Substantia nigra (tissue), 51 donors: ENCODE measurements at places on chromosomes 16 and 17.

GRCh38 chr17:5877948-5878347 is 192.2 kb upstream of the WSCD1 start:
- DNase-seq = peak; percentile 65

- DNase-seq = peak; percentile 38
These were observed 9.5 kb downstream of the MRPL27 start for GRCh38 chr17:50363217-50364060.

DNA sequence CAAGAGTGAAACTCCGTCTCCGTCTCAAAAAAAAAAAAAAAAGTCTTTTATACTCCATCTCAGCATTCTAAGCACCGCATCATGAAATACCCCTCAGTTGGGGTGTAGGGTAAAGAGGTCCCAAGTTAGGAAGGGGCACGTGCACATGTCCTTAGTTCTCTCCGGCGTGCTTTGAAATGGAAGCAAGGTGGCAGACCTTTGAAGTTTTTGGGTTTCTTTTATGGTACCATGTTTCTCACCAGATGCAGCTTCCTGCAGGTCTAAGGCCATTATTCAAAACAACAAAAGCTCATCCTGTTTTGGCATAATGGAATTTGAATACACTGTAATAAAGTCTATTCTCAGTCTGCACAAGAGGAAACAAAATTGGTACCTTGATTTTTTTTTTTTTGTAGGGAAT is 9.6 kb downstream of the EMC8 start:
- DNase-seq = no peak

DNA sequence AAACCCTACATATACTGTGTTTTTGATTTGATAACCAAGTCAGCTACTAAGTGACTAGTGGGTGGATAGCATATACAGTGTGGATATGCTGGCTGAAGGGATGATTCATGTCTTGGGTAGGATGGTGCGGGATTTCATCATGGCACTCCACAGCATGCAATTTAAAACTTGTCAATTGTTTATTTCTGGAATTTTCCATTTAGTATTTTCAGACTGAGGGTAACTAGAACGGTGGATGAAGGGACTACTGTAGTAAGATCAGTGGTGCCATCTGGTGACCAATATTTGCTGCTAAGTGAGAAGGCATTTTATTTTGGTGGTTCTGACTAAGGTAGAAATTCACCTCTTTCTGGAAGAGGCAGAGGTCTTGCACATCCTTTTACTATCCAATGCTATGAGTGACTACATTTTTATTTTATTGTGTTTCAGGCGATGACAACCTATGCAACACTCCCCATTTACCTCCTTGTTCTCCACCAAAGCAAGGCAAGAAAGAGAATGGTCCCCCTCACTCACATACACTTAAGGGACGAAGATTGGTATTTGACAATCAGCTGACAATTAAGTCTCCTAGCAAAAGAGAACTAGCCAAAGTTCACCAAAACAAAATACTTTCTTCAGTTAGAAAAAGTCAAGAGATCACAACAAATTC is 3.1 kb downstream of the CDC6 start:
- DNase-seq = peak; percentile 3

- no peak for DNase-seq
These were observed at the start of gene TEX14 for GRCh38 chr17:58691701-58692238. TSS of gene TEX14 (minus strand) at chr17:58692045. CDS start at chr17:58652001, 40,044 bp downstream.

GRCh38 chr17:2852729-2853282 is 56.6 kb downstream of the RAP1GAP2 start:
- no peak for DNase-seq

GRCh38 chr17:76166168-76166567 is 25.1 kb upstream of the FOXJ1 start:
- DNase-seq = no peak

GRCh38 chr17:33858121-33858520 is 397.0 kb upstream of the CCL2 start:
- DNase-seq = no peak

DNA sequence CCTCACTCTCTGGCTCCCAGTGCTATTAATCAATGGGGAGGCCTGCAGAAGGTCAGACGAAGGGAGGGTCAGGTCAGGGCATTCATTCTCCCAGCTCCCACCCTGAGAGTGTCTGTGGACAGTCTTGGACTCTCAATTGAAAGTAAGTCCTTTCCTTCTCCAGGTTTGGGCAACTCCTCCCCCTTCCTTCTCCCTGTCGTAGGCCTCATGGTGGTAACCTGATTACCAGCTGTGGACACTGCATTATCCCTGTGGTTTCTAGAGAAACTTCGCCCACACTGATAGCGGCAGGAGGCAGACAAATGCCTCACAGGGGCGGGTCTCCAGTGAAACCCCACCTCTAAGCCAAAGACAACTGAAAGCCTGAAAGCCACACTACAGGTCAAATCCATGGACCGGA is 57.7 kb upstream of the SLC25A19 start:
- no peak for DNase-seq

DNA sequence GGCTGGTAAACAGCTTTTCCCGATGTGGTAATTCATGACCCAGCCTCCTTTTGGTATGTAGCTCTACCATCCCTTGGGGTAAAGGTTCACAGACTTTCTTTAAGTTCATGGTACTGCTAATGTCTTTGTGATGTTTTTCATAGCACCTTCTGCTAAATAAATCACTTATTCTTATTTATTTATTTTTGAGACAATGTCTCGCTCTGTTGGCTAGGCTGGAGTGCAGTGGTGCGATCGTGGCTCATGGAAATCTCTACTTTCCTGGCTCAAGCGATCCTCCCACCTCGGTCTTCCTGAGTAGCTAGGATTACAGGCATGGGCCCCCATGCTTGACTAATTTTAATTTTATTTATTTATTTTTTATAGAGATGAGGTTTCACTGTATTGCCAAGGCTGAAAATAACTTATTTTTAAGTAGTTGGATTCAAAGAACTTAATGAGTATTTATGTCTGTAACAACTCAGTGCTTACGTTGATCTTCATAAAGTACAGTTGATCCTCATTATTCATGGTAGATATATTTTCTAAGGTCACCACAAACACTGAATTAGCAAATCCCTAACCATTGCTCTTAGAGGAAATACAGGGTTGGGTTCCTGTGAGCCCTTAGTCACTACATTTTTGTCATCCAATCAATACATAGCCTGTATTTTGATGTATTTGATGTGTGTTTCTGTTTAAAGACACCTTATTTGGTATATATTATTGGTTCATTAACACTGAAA is 97.1 kb downstream of the SHISA9 start:
- DNase-seq = no peak

DNA sequence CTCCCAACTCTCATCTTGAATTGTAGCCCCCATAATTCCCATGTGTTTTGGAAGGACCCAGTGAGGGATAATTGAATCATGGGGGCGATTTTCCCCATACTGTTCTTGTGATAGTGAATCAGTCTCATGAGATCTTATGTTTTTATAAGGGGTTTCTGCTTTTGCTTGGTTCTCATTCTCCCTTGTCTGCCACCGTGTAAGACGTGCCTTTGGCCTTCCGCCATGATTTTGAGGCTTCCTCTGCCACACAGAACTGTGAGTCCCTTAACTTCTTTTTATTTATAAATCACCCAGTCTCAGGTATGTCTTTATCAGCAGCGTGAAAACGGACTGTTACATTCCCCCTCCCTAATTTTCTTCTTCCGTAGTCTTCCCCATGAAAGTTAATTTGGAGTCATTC is 124.0 kb downstream of the ABCA8 start:
- no peak for DNase-seq

GRCh38 chr17:78086740-78087139 is 41.8 kb downstream of the TMC6 start:
- DNase-seq = no peak

DNA sequence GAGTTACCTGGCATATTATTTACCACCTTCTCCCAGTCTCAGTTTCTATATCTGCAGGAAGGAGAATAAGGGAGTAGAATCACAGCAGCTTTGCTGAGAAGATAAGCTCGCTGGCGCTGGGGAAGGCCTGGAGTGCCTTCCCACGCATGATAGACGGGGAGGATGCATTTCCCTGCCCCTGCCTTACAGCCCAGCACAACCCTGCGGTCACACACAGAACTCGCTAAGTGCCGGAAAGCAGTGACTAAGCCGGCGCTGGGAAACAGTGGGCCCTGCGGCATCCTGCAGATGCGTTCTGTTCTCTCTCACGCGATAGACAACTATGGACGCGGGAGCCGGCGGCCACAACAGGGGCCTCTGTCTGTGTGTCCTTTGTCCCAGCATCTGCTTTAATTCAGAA is 4.8 kb downstream of the CA5A start:
- no peak for DNase-seq

GRCh38 chr16:27289669-27290068 is 21.1 kb upstream of the NSMCE1 start:
- no peak for DNase-seq

- DNase-seq = no peak
These were observed 9.4 kb upstream of the MYL4 start for GRCh38 chr17:47199627-47200324.

DNA sequence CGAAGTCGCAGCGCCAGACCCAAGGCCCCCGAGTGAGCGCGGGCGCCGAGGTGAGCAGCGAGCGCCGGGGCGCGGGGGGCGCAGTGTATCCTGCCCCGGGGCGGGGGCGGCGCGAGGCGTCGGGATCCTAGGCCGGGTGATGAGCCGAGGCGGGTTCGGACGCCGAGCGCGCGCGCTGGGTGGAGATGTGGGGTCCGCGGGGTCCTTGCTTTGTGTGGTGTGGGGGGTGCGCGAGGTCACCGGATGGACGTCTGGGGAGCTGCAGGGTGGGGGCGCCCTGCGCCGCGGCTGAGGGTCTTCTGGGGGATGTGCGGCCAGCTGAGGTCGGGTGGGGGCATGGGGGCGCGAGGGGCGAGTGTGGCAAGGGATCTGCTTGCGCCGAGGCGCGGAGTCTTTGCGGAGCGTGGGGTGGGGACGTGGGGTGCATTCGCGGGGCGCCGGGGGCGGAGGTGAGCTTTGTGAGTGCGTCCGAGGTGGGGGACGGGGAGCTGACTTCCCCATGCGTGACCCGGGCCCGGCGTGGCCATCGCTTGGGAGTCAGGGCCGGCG is 560 bp downstream of the RAI1 start:
- peak; percentile 59 for DNase-seq

DNA sequence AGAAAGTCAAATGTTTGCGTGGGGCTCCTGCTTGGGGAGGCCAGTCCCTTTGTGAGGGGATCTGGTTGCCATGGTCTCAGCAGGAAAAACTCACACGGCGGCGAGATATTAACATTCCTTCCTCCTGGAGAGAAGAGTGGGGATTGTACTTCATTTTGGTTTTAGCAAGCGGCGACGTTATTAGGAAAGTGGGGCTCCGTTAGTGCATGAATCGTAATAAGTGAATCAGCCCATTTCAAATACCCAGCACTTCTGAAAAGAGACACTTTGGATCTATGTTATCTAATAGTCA is 41.6 kb upstream of the METRNL start:
- no peak for DNase-seq

DNA sequence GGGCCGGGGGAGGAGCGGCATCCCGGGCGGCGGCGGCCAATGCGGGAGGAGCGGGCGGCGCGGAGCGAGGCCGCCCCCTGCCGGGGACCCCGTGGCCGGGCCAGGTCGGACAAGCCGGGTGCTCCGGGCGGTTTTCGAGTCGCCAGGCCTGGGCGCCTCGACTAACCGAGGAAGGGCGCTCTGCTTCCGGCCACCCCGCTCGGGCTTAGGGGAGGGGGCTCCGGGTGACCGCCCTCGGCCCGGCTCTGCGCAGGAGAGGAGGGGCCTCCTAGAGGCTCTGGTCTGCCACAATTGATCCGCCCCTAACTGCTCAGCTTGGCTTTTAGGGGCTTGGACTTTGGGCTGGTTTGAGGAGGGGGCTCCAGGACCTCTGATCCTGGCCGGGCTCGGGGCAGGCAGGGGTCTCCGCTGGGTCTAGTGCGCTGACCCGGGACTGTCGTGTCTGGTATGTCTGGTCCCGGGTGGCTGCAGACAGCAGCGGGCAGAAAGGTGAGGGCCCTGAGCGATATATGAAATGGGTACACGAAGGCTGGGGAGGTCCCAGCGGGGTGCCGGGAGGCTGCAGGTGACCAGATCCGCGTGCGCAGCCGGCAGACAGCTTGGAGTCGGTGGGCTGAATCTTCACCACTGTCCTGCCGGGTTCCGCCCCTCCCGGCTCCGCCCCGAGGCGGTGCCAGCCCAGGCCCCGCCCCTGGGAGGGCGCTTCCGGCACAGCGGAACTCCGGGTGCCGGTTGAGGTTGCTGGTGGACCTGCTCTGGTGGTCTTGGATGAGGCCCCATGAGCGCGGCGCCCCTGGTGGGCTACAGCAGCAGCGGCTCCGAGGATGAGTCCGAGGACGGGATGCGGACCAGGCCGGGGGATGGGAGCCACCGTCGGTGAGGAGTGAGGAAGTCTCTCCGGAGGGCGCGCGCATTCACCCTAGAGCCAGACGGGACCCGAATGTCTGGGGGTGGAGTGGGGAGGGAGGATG is at the start of gene USB1:
TSS of gene USB1 (plus strand) at position 702 of the 971 bp plus-strand sequence. CDS start at position 779, 77 bp downstream.
- DNase-seq = peak; percentile 89

DNA sequence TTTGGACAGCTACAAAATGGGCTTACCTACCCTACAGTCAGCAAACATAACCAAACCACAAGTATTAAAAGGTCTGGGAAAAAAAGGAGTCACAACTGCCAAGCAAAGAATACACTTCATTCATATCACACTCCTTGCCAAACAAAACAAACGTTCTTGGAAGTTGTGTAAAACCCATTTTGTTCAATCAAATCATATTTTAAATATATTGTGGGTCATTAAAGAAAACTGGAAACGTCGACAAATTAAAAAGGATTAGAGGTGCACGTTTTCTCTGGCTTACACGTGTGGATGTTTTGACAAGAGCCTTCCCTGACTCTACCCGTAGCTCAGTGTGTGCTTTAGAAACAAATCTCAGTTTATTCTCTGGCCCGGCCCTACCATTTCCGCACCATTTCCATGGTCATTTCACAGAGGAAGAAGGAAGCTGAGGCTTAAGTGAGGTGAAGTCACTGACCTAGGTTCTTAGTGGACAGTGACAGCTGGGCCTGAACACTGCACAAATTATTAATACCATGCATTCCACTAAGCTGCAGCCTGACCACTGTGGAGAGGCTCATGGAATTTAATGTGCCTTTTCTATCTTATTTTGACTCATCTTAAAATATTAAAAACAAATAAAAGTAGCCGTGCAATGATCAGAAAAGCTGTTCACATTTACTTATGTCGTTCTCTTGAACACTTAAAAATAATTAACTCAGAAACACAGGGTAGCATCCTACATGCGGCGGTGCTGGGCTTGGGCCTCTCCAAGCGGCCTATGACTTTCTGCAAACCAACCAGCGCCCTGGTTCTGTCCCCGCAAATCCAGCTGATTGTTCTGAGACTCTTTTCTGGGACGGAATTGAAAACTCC is 968 bp downstream of the CEP112 start:
- DNase-seq = no peak

GRCh38 chr16:14196011-14196410 is 124.9 kb downstream of the MRTFB start:
- no peak for DNase-seq

GRCh38 chr16:4316108-4316863 is 419 bp downstream of the GLIS2 start:
- no peak for DNase-seq

GRCh38 chr17:37239690-37240334 is 136.0 kb upstream of the C17orf78 start:
- DNase-seq = no peak

DNA sequence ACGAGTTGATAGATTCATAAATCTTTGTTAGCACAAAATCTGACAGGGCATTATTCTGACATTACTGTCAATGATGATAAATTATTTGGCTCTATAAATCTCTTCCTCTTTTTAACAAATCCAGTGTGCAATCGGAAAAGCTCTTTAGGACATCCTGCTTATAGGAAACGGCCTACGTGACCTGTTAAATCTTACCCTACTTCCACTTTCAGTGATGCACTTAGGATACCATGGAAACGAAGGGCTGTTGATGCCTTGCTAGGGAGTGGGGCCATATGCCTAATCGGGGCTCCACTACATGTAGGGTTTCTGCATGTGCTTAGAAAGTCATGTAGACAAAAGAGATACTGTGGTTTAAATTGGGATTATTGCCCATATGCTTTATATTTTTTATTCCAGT is 27.2 kb downstream of the ZNF594 start:
- no peak for DNase-seq
